ENCODE measurements at places on chromosomes 16 and 17.

DNA sequence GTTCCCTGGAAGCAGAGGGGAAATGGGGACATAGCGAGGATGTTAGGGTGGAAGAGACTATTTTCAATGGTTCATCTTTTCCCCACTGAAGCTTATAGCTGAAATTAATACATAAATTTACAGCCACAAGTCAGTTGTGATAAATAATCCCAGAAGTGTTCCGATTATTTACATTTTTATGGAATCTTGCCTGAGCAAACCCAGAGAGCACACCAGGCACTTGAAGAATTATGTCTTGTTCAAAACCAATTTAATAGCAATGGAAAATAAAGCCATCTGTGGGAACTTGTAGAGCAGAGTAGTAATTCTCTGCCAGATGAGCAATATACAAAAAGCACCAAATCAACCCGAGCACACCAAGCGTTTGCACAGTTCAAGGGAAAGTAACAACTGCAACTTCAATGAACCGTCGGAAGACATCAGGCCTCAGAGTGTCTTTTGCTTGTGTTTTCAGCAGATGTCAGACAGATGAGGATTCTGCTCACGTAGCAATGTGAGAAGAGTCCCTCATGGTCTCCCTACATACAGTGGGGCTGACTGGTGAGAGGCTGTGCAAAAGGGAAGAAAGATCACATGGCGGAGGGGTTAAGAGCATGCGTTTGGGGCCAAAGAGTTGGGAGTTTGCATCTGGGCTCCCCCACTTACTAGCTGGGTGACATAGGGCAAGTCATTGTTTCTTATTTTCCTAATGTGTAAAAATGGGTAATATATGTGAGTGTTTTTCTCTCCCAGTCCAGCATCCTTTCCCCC, 148.7 kb upstream of the HS3ST2 start:
- no peak for DNase-seq

- no peak for DNase-seq
Measured at GRCh38 chr16:58051821-58052603, 26.5 kb downstream of the MMP15 start.

- peak; percentile 2 for DNase-seq
Measured at GRCh38 chr17:10737168-10737622, 7.4 kb upstream of the TMEM220 start.

DNA sequence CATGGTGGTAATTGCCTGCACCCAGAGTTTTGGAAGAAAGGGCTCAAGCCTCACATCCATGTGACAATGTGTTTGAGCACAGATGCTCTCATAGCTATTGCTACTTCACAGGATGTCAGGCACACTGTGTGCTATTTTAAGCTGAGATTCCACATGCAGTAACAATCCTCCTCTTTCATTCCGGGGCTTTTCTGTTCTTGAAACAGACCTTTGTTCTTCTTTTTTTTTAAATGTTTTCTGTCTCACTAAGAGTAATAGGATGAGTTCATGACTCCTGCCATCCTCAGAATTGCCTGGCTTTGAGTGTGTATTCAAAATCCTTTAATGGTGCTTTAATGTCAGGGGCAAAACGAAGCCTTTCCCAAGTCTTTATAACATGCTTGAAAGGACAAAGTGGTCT, 198.9 kb downstream of the ABCC12 start:
- DNase-seq = no peak

DNA sequence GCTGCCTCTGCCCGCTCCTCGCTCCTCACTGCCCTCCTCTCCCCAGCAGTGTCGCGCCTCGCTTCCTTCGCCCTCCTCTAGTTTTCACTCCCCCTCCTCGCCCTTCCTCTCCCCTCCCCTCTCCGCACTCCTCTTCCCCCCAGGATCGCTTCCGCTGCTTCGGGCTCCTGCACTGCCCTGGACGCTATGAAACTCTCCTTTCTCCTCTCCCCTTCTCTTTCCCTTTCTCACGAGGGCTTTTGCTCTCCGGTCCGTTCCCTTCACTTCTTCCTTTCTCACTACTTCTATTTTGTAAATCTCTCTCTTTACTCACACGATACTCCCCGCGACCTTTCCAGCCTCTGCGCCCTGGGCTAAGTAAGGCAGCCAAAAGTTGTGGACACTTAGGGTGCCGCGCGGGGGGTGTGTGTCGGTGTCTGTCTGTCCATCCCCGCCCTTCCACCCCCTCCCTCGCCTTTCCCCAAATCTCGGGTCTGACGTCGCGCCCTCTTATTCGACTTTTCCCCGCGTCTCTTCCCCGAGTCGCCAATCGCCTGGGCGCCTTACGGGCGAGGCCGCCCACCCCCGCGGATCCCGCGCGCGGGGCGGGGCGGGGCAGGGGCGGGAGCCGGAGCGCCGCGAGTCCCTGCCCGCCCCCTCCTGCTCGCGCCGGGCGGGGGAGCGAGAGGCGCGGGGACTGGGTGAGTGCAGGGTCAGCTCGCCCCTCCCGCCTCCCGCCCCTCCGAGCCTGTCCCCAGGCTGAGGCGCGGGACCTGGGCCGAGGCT, at the start of gene IRX3:
Gene IRX3, minus strand, starts transcription at position 422 of the 765 bp plus-strand sequence. CDS start 737 bp downstream, outside the sequence.
- peak; percentile 87 for DNase-seq

- DNase-seq = no peak
Measured at GRCh38 chr16:83652943-83653342, 154.8 kb upstream of the HSBP1 start.

DNA sequence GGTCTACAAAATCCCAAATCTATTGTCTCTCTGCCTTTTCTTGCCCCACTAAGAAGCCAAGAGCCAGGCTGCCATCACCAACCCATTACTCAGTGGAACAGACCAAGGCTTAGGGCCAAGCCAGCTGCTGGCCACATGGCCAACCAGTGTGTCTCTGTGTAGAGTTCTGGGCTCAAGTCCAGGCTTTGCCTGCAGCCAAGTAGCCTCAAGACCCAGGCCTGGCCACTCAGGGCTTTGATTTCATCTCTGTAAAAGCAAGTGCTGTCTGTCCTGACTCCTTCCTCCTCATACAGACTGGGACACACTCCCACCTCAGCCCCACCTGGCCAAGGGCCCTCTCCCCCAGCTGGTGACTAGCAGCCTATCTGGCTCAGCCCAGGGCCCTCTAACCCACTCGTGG, 14.6 kb downstream of the SREBF1 start:
- DNase-seq = peak; percentile 35
